Activated T-helper 9 cell treated with anti-CD3 and anti-CD28 coated beads, Interleukin-2, amount 50 U/mL, for 16 hours (primary cell): ENCODE measurements at places on chromosomes 5 and 9.
A peak's percentile ranks its signal among the peaks of the same experiment; 100 is the strongest.

- DNase-seq: no peak
These were observed 109.3 kb downstream of the TARS1 start for GRCh38 chr5:33549982-33550567.

- no peak for DNase-seq
These were observed 222.0 kb downstream of the EBF1 start for GRCh38 chr5:158877706-158878105.

DNA sequence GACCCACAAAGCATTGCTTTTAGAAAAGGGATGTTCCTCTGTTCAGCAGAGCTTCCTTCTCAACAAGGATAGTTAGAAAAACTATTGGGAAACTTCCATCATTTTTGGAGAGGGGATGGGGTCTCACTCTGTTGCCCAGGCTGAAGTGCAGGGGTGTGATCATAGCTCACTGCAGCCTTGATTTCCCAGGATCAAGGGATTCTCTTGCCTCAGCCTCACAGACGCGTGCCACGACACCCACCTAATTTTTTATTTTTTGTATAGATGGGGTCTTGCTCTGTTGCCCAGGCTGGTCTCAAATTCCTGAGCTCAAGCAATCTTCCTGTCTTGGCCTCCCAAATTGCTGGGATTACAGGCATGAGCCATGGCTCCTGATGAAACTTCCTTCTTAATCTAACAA, 34.8 kb downstream of the PHAX start:
- no peak for DNase-seq

- no peak for DNase-seq
These were observed 34.1 kb downstream of the FABP6 start for GRCh38 chr5:160263326-160263855.

- no peak for DNase-seq
These were observed 12.0 kb upstream of the SLC36A2 start for GRCh38 chr5:151359391-151359790.

DNA sequence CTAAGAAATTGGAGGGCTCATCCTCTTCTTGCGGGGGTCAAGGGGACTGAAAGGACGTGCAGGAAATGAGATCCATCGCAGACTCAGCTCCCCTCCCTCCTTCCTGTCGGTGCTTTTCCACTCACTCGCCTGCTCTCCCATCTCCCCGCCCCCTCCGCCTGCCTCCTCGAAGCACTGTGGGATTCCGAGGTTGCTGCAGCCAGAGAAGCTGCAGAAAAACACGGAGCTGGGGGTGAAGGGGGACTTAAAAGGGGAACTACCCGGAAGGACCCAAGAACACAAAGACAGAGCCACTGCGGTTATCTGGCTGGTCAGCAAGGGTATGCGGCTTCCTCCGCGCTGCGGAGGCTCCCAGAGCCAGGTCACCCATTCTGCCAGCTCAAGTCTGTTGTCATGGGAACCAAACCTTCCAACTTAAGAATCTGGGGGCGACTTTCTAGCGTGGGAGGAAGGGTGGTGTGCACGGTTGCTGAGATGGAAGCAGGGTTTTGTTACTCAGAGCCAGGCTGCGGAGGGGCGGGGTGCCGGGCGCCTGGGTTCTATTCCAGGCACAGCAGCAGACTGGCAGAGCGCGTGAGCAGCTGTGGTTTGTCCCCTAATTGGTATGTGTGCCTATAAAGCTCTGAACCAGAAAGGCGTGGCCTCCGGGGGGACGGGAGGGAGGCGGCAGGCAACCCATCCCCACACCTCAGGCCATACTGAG, 24.9 kb downstream of the PCDHGC5 start:
- peak; percentile 43 for DNase-seq

- DNase-seq: peak; percentile 52
These were observed 13.1 kb downstream of the LRRC26 start for GRCh38 chr9:137156567-137157375.

DNA sequence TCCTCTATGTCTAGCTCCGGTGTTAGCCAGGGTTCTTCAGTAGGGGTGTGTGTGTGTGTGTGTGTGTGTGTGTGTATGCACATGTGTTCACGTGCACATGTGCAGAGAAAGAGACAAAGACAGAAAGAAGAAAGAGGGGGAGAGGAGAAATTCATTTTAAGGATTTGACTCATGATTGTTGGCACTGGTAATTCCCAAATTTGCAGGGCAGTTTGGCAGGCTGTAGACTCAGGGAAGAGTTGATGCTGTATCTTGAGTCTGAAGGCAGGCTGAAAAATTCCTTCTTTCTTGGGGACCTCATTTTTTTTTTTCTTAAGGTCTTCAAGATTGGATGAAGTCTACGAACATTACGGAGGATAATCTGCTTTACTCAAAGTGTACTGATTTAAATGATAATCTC, 335.7 kb downstream of the NSG2 start:
- DNase-seq: no peak

GRCh38 chr9:99026956-99027298, 78.0 kb upstream of the TGFBR1 start:
- DNase-seq: no peak

DNA sequence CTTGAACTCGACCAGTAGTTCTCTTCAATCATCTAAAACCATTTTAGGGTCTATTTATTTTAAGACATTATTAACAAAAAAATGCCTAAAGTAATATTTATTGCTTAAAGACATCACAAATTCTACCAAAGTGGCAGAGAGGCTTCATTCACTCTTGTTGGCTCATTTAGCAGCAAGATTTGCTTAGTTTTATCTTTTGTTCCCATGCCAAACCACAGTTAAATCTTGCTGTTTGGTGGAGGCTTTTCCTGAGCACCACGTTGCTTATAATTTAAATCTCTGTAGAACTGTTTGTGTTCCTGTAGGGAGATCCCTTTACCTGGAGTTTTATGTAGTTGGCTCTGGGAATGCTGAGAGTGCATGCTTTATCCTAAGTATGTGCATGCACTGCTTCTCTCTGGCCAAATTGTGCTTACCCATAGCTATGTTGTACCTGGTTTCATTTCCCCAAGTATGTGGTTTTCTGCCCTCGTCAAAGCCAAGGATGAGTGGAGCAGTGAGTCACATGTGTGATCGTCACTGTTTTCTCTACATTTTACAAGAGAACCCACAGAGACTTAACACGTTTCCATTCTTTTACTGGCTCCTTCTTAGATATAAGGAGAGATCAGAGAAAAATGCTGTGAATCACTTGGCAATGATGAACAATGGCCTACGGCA, 42.1 kb upstream of the MAST4 start:
- no peak for DNase-seq

DNA sequence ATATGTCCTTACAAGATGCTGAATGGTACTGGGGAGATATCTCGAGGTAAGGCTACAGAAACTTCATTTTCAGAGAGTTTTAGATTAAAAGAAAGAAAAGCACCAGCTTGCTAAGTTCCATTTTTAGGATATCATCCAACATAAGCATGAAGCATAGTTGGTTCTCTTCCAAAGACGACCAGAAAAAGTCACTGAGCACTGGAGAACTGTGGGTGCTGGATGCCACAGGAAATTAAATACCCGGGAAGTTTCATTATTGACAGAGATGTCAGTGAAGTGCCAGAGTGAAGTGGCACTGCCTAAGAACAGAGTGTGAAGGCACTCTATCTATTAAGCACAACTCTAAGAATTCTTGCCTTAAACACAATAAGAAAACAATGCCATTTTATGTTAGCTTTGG, 76.8 kb downstream of the PIK3R1 start:
- no peak for DNase-seq

- DNase-seq: no peak
These were observed 59.2 kb downstream of the TNC start for GRCh38 chr9:115058684-115059315.

DNA sequence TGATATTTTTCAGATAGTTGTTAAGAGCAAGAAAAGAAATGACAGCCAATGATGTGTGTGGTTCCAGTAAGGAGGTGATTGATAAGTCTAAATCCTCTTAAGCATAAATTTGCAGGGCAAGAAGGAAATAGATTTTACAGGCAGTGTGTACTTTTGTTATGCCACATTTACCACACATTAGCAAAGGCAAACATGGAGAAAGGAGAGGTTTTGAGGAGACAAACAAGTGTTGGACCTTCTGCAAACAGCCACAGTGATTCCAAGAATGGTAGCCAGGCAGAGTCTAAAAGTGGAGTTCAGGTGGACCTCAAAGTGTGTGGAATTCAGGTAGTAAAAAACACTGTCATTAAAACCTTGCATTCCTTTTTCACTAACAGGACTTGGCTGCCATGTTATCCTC, 295.9 kb upstream of the ITGA1 start:
- DNase-seq: no peak

GRCh38 chr5:139146809-139147482, 51.2 kb downstream of the SIL1 start:
- no peak for DNase-seq

GRCh38 chr5:39140558-39141168, 66.5 kb upstream of the RICTOR start:
- no peak for DNase-seq

- DNase-seq: no peak
These were observed 2.8 kb downstream of the NPR3 start for GRCh38 chr5:32713770-32714381.

- DNase-seq: no peak
These were observed 102.4 kb downstream of the OSTF1 start for GRCh38 chr9:75190762-75191161.

DNA sequence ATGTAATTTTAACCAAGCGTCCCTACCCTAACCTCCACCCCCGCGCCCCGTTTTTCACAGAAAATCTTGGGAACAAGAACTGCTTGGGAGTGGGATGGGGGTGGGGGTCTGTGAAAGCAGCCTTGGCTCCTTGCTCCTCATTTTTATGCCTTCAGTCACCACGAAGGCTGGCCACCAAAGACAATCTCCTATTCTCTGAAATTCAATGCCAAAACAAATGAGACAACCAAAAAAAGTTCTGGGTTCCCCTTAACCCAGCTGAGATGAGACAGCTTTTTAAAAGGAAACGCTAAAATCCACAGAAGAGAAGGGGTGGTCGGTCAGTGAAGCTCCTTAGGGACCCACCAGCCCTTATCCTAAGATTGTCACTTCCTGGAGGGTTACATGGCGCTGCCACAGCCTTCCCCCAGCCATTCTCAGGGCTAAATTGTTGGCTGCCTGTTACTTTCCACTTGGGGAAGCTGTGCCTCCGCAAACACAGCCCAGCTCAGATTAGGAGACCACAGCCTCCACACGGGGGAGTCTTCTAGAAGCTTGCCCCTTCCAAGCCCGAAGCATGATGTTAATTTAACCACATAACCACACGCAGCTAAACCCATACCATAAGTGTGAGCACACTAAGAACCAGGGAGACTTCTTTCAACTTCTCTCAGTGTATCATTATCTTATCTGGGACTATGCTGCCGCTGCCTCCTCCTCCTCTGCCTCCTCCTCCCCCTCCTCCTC, 136.3 kb downstream of the FOXD1 start:
- no peak for DNase-seq

DNA sequence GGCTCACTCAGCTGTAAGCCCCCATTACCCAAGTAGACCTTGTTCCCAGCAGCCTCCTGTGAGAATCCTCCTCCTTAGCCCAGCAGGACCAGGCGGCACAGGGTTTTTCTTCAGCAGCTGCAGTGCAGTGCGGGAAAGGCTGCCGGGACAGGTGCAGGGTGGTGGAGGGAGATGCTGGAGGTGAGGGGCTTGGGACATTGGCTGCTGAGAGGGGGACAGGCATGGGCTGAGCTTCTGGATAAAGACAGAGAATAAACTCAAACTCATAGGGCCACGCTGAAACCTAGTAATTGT, 174.7 kb downstream of the CACNA1B start:
- no peak for DNase-seq

GRCh38 chr5:158570502-158570901, 529.2 kb downstream of the EBF1 start:
- no peak for DNase-seq

GRCh38 chr9:81363916-81364480, 325.3 kb downstream of the TLE1 start:
- DNase-seq: no peak

DNA sequence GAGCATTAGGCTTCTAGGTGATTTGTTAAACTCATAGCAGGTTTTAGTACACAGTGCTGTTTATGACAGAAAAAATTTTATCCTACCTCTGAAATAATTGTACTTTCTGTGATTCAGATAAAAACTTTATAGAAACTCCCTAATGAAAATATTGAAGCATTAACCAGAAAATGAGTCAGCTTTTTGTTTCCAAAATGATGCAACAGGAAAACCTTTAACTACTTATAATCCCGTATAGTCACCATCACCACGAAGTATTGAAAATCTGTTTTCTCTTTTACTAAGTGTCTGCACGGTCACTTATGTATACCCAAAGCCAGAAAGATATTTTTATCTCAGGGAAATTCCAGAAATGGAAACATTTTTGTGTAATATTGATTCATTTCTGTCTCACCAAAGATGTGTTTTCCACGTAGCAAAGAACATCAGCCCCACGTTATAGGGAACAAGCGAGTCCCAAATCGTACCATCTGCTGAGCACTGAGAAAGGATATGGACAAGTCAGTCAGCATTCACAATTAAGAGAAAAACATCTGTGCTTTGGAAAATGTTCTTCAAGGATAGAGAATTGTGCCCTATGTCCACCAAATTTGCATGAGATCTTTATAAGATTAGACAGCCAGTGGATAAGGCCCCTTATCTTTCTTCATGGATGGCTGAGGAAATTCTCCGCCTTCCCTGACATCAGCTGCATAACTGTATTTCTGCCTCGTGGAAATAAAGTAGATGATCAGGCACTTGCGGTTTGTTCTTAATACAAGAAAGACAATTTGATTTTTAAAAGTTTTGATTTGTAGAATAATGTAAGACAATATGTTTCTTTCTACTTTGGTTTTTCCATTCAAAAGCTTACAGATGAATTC, 41.9 kb downstream of the TNFAIP8 start:
- DNase-seq: no peak

DNA sequence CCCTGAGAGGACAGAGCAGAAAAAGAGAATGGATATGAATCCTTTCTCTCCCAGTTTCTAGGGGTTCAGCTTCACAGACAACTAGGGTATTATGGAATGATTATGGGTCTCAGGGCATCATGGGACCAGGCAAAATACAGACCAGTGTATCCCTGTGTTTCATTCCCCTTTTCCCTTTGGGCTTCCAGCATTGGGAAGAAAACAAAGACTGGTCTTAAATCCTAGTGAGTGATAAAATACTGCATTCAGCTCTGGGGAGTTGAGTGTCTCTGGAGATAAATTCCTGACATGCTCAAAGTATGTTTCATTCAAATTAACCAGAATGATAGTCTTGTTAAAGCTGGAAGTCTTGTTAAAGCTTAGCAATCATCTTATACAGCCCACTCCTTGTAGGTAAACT, 2.4 kb upstream of the POU4F3 start:
- no peak for DNase-seq

GRCh38 chr9:116985596-116985995, 298.5 kb downstream of the TRIM32 start:
- DNase-seq: no peak

- no peak for DNase-seq
These were observed 12.4 kb downstream of the NR6A1 start for GRCh38 chr9:124758691-124759090.

GRCh38 chr9:113562653-113563381, 99.3 kb downstream of the RGS3 start:
- no peak for DNase-seq

GRCh38 chr5:154325566-154325965, 120.2 kb upstream of the SAP30L start:
- no peak for DNase-seq

GRCh38 chr9:36828611-36829013, 205.5 kb downstream of the PAX5 start:
- no peak for DNase-seq
